IPS-NIHi11 (cell line): ENCODE measurements at places on chromosomes 11 and 22.

- DNase-seq, result no peak
Measured at GRCh38 chr11:114063149-114063828, 3.8 kb downstream of the ZBTB16 start.

DNA sequence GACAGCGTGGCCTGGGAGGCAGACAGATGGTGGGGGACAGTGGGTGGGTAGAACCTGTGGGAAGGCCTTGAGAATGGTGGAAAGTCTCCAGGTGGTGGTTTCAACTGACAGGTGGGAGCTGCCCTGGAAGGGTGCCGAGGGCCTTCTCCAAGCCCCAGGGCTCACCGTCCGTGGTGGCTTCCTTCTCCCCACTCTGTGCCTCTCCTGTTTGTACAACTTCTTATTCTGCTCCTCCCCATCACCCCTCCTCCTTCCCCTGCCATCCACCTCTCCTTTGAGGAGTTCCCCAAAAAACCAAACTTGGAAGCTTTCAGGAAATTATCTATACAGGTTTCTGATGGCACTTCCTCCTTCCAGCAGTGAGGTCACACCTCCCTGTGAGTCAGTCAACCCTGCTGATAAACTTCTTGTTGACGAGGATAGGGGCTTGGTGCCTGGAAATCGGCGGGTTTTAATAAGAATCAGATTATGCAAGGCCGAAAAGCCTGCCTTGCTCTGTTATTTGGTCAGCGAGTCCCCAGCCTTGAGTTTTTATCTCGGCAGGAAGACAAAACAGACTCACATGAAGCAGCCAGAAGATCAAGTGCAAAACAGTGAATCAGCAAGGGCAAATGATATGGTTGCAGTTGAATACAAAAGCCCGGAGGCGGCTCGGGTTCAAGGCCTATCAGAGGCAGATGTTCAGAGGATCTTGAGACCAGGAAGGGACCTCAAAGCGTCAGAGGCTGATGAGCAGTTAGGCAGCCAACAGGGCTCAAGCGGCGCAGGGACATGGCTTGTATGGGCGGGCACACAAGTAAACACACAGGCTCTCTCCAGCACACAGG is 9.5 kb upstream of the ST3GAL4 start:
- DNase-seq, result no peak

- DNase-seq, result no peak
Measured at GRCh38 chr11:69983897-69984438, 94.1 kb upstream of the ANO1 start.

- no peak for DNase-seq
Measured at GRCh38 chr11:68297494-68297811, 14.9 kb upstream of the LRP5 start.

- DNase-seq, result no peak
Measured at GRCh38 chr11:22460181-22460580, 122.0 kb downstream of the SLC17A6 start.

DNA sequence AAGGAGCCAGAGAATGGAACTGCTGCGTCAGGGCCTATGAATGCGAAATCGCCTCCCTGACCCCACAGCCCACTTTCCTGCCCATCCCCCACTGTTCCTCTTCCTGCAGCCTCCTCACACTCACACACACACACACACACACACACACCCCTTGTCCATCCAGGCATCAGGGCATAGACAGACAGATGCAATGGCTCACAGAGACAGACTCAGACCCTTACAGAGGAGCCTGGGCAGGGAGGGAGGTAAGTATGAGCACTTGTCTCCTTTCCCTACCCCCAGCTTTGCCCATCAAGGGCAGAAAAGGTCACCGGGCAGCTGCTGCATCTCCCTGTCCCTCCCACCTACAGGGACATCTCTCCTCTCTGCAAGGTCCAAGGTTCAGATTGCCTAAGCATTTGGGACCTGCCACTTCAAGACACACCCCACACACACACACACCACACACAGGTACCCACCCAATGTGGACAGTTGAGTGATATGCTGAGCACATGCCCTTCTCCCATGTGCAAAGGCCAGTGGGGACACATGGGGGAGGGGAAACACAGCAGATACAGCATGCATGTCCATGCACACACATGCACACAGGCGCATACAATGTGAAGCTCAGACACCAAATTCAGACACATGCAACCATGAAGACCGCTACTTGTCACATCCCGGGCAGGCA is 2.0 kb upstream of the NRXN2 start:
- DNase-seq, result no peak

- peak; percentile 61 for DNase-seq
Measured at GRCh38 chr11:13462311-13462900, 616 bp downstream of the BTBD10 start.
